ENCODE measurements at places on chromosomes 16 and 17.

DNA sequence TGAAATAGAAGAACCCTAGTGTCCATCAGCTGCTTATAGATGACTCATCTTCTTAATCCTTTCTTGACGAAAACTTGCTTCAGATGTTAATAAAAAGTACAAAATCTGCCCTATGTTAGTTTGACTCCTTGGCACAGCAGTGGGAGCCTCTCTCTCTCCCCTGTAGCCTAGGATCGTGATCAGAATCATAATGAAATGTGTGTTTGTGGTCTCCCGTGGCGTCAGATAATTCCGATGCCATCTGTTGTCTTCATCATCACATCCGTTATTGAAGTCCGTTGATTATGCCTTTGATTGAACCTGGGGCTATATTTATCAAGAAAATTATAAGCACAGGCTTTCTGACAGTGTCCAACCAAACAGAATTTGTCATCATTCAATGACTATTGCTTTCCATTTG lies 102.5 kb downstream of the BMERB1 start:
- no peak for DNase-seq

GRCh38 chr17:61955619-61956018 lies 27.8 kb upstream of the INTS2 start:
- no peak for DNase-seq

DNA sequence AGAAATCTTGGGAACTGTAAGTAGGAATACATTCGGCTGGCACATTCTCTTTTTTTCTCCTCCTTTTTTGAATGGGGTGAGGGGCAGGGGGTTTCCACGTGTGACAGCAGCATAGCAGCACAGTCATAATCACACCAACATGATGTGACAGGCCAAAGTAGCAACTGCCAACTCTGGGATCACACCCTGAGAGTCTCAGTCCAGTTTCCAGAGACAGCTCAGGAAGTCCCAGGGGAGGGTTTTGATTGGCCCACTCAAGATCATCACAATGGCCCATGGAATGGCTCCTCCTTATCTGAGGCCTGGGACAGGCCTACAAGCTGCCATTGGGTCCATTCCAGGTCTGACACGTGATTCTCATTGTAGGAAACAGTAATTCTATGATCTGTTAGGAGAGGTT lies 207.1 kb upstream of the ASIC2 start:
- DNase-seq, result no peak

DNA sequence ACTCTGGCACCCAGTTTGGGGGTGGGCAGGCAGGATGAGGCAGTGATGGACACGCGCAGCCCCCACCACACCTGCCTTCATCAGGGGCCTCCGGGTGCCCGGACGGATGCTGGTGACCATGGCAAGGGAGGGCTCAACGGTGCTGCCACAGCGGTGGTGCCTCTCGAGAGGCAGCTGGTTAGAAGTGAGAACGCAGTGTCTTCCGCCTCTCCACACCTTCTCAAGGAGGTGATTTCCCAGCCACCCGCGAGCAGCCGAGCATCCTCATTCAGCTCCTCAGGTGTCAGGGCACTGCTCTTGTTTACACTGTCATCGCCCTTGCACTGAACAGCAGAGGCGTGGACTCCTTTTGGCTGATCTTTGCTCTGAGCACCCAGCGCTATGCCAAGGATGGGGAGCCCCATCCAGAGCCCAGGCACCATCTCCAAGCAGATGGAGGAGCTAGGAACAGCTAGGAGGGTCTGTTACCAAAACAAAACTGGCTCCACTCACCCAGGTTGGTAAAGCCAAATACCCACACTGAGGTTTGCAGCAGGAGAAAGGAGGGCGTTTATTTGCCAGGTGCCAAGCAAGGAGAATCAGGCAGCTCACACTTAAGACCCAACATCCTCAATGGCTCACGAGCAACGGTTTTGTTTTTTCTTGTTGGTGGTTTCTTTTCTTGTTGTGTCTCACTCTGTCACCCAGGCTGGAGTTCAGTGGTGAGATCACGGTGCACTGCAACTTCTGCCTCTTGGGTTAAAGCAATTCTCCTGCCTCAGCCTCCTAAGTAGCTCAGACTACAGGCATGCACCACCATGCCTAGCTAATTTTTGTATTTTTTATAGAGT lies 174.3 kb upstream of the TNRC6C start:
- peak; percentile 69 for DNase-seq

DNA sequence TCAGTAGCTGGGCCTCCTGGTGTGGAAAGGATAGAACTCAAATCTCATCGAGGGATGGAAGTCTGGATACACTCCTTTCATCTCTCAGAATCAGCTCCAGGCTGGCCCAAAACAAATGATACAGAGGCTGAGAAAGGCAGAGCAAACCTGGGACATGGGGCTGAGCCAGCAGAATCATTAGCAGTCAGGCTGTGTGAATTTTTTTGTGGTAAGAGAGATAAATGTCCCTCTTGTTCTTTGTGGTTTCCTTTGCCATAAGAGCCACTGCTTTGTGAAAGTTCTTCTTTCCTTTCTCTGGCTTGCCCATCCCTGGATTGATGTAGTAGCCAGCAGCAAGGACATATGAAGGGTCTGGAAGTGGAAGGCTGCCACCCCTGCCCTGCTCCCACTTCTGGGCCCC lies 146.2 kb downstream of the CDH13 start:
- DNase-seq, result no peak

GRCh38 chr17:62860962-62861873 lies 53.1 kb upstream of the MARCHF10 start:
- DNase-seq, result no peak
